ENCODE measurements at places on chromosomes 11 and 22.

GRCh38 chr11:102573851-102574250 is 43.3 kb upstream of the MMP7 start:
- DNase-seq = no peak

- DNase-seq = no peak
These were observed 1376.1 kb upstream of the TENM4 start for GRCh38 chr11:80816966-80817365.

DNA sequence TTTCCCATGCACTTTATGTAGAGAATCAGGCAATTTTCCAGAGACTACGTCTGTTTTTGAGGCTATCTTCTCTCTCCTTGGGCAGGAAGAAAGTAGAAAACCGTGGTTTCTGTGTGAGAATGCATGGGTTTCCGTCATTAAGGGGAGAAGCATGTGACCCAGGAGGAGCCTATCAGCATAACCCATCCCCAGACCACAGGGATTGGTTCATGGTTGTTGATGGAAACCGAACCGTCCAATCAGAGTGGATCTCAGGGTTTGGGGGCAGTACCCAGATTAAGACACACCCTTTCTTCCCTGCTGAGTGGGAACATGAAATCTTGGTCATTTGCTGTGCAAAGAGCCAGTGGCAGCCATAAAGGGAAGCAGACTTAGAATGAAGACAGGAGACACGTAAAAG is 517.8 kb downstream of the MN1 start:
- peak; percentile 1 for DNase-seq

DNA sequence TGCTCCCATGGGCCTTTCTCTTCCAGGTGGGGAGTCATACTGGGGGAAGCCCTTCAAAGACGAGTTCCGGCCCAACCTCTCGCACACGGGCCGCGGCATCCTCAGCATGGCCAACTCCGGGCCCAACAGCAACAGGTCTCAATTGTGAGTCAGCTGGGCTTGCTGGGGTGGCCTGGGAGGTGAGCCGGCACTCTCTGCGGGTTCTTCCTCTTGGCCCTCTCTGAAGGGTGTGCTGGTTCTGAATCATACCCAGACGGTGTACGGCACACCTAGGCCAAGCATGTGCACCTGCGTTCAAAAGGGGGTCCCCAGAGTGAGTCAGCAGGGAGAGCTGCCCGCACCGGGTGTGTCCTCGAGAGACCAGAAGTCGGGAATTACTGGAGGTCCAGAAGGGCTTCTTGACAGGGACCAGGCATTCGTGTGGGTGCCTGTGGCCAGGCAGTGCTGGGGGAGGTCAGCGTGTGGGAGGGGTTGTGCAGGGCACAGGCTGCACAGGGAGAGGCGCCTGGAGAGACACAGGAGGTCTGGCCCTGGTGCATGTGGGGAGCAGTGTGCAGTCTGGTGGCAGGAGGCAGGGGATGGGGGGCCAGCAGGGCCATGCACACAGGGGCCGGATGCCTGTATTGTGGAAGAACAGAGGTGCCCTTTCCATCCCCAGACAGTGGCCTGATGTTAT is 23.0 kb downstream of the PPIL2 start:
- DNase-seq = peak; percentile 22

- DNase-seq = no peak
These were observed 20.4 kb upstream of the MAPK1 start for GRCh38 chr22:21887841-21888240.

- DNase-seq = no peak
These were observed 14.3 kb upstream of the AIFM3 start for GRCh38 chr22:20952544-20953341.

GRCh38 chr22:46150034-46150654 is at the start of gene PPARA:
PPARA (plus strand) TSS chr22:46150526; CDS start chr22:46198384, 47,858 bp downstream.
- DNase-seq = no peak

- no peak for DNase-seq
These were observed 443.3 kb downstream of the MN1 start for GRCh38 chr22:27358096-27358870.

DNA sequence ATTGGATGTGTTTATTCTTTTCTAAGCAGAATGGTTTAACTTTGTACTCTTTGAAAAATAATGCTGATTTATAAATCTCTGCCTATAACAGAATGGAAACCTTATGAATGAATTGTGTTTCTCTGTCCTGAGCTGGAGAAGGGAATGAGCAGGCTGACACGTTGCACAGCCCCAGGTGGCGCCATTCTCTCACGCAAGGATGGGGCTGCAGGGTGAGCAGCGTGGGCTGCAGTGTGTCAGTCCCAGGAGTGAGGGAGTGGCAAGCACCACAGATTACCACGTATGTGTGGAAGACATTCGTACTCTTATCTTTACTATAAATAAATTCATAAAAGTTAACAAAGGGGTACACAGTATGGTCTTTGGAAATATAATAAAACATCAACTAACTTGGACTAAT is 33.4 kb downstream of the FDX1 start:
- DNase-seq = peak; percentile 6

GRCh38 chr11:130124096-130124495 is 35.5 kb upstream of the ST14 start:
- DNase-seq = peak; percentile 68

DNA sequence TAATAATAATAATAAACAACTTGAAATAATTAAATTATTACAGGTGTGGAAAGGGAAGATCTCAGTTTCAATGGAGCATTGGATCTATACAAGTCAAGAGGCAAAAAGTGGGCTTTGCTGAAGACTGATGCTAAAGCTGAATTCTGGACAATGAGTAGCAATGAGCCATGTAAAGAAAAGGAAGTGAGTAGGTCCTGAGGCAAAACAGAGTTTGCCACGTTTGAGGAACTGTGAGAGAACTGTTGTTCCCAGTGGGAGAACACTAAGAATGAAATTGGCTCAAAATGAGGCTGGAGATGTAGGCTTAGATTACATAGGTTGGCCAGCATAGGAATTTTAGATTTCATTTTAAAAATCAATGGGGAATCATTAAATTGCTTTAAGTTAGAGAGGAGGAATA is 33.9 kb upstream of the TEAD1 start:
- no peak for DNase-seq

- no peak for DNase-seq
These were observed 232.2 kb downstream of the DDX10 start for GRCh38 chr11:108897071-108897481.

DNA sequence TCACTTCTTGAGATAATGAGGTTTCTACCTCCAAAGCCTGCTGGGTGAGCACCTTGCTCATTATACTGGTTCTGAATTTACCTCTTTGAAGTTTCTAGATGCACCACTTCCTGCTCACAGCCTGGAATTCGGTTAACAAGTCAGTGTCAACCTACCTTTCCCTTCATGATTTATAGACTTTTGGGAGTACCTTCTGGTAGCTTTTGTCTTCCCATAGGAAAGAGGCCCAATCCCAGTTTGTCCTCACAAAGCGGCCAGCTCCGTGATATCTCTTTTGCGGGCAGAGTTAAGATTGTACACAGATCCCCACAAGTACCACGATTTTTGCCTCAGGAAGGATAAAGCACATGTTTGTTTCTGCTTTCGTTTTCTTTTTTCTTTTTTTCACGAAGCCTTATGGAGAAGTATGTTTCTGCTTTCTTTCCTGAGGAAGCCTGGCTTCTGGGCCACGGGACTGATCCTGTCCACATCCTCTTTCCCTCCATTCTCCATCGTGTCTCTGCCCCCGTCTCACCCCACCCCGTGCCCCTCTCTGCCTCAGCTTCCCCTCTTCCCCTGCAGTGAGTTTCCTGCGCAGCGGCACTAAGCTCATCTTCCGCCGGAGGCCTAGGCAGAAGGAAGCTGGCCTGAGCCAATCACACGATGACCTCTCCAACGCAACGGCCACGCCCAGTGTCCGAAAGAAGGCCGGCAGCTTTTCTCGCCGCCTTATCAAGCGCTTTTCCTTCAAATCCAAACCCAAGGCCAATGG is 5.7 kb upstream of the HINFP start:
- DNase-seq = no peak

GRCh38 chr11:116310226-116310625 is 462.6 kb downstream of the BUD13 start:
- peak; percentile 2 for DNase-seq

DNA sequence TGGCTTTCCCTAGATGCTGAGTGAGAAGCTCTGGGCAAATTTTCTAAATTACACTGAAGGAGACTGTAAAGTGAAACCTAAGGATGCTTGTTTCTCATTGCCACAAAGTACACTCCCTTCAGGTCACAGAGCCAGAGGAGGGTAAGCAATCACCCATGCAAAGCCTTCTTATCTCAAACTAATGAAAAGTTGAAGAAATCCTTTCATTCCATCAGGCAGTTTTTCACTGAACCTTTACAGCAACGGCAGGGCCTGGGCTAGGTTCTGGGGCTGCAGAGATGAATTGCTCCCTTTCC is 106.2 kb downstream of the RASSF10 start:
- DNase-seq = no peak

- no peak for DNase-seq
These were observed 176.0 kb downstream of the CHST1 start for GRCh38 chr11:45489281-45489905.

- DNase-seq = no peak
These were observed 238.8 kb downstream of the TTC28 start for GRCh38 chr22:28440592-28441390.
